Suppressor macrophage (primary cell): ENCODE measurements at places on chromosomes 7 and 10.

GRCh38 chr7:114431189-114431588 lies 16.6 kb downstream of the FOXP2 start:
- DNase-seq, result no peak

GRCh38 chr7:149431486-149432120 lies 29.3 kb downstream of the ZNF777 start:
- DNase-seq, result no peak

DNA sequence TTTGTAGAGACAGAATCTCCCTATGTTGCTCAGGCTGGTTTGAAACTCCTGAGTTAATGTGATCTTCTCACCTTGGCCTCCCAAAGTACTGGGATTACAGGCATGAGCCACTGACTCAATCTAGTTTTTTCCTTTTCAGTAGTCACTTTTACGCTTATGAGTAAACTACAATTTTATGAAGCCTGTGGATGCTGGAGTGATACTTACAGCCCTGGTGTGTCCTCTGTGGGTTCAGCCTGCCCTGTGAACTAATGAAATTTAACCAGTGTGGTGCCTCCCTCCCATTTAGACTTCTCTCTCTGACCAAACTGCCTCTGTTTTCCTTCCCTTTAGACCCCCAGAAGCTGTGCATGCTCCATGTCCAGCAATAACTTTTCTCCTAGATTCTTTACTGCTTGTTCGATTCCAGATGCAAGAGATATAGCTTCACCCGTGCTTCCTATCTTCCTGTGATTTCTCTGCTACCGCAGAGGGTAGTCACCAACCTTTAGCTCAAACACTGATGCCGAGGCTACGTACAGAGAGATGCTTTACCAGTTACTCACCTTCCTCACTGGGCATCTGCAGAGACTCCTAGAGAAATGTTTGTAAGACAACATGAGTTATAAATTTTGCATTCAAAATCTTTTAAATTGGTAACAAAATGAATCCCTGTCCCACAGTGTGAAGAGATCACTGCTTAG lies 90.8 kb downstream of the KIAA1217 start:
- no peak for DNase-seq

DNA sequence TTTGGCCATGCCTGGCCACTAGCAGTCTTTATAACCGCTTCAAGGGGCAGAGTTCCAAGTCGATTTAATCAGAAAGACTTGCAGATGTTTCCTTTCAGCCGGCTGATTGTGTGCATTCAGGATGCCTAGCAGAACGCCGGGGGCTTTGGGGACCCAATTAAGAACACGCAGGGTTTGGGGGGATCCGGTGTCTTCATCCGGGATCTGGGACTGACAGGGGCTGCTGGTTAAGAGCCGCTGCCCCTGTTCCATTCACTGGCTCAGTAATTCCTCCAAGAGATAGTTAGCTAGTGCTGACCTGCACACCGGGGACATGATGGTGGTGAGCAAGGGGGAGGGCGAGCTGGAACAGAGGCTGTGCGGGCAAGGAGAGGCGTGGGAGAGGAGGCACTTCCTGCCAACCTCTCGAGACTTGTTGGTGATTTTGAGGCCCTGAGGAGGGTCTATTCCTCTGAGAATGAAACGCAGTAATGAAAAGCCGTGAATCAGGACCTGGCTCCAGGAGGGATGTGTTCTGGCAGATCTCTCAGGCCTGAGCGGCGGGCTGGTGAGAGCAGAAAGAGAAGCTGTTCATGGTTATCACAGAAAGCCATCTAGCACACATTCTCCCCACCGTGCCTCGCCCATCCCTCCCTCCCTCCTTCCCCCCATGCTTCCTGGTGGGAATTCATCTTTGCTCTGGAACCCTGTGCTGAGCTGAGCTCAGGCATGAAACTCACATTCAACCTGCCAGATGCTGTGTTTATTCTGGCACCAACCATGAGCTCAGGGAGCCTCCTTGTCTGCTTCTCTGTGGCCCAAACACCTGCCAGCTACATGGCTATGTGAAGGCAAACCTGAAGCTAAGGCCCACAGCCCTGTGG lies 152.0 kb downstream of the CCDC3 start:
- DNase-seq, result no peak

DNA sequence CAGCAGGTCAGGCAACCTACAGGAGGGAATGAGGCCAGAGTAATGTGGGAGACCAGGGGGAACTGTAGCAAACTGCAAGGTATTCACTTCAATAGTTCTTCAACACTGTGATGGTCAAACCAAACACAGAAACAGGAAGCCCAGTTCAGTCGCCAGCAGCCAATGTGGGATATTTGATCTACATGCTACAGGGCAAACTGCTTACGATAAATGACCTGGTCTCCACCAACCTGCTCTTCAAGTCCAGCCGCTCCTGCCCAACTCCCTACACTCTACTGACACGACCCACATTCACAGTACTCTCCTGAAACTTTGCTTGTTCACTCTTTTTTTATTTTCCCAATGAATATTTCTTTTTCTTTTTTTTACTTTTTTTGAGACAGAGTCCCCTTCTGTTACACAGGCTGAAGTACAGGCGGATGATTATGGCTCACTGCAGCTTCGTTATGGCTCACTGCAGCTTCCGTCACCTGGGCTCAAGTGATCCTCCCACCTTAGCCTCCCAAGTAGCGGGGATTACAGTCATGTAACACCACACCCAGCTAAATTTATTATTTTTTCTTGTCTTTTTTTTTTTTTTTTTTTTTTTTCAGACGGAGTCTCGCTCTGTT lies 42.1 kb downstream of the MDH2 start:
- no peak for DNase-seq

GRCh38 chr10:79270466-79271246 lies 76.6 kb upstream of the PPIF start:
- peak; percentile 95 for DNase-seq

DNA sequence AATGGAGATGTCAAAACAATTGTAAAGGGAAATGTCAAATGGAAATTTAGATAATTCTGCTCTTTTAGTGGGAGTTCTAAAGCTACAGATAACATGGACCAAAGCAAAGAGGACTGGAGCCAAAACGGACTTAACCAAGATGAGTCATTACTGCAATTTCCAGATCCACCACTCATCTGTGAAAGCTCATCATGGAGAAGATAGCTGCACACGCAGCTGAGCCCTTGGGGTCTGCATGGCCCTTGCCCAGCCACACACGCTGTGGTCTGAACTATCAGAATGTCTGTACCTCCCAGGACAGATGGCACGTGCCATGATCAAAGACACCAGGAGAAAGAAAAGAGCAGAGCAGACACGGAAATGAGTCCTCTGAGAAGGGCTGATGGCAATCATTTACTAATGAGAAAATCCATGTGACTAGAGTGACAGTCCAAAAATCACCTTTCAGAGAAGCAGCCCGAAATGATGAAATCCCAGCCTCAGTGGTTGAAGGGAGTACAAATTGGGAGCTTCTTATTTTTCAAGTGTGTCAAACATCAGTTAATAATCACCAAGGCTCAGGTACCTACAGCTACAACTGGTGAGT lies 177.9 kb upstream of the MGMT start:
- DNase-seq, result no peak

GRCh38 chr10:46539596-46540411 lies 16.7 kb downstream of the GPRIN2 start:
- DNase-seq, result no peak

- peak; percentile 14 for DNase-seq
These were observed 4.8 kb downstream of the CRPPA start for GRCh38 chr7:16416289-16417282.

GRCh38 chr10:43145311-43145710 lies 7.1 kb downstream of the CSGALNACT2 start:
- DNase-seq, result no peak

GRCh38 chr7:67553378-67553777 lies 556.7 kb downstream of the TYW1 start:
- DNase-seq, result no peak

- DNase-seq, result peak; percentile 14
These were observed 18.3 kb upstream of the BTBD16 start for GRCh38 chr10:122252805-122253204.

- no peak for DNase-seq
These were observed 312.7 kb downstream of the ADARB2 start for GRCh38 chr10:1424648-1425047.

DNA sequence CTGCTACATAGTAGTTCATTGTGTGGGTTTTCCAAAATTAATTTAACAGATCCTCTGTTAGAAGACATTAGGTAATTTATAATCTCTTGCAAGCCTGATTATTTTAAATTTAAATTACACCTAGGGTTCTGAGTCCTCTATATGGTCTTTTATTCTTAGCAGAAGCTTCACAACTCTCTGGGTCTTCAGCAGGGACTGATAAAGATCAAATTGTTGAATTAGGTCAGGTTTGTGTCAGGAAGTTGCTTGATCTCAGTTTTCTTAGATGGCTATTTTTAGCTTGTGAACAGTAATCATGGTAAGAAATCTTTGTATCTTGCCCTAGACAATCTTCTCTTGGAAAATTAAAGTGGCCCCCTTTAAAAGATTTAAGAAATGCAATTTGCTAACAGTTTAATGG lies 183.1 kb upstream of the HDAC9 start:
- no peak for DNase-seq

- DNase-seq, result no peak
These were observed 31.3 kb downstream of the PFKP start for GRCh38 chr10:3098689-3099088.

DNA sequence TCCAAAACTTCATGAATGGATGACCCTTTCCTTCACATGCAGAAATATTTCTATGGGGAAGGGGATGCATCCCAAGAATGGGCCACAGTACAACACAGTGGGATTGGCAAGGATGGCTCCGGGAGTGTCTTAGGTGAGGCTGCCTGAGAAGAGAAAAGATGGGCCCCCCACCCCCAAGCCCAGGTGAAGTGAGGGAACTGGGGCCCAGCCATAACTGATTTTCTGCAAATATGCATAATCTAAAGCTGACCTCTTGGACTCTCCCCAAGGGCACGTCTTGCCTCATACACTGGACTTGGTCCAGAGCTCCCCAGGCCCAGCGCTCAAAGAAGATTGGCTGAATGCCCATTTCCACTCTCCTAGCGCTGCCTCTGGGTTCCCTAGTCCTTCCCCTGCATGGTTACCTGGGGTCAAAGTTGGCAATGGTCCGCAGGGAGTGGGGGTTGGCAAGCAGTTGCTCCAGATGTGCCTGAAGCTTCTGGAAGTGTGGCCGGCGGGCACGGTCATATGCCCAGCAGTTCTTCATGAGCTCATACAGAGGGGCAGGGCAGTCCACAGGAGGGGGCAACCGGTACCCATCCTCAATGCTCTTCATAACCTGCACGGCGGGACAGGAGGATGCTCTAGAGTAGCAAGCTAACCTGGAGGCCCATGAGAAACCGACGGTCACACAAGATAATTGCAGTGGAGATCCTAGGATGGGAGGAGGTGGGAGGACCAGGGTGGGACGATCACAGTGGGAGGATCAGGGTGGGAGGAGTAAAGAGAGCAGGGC lies 12.3 kb downstream of the ZYX start:
- peak; percentile 67 for DNase-seq

DNA sequence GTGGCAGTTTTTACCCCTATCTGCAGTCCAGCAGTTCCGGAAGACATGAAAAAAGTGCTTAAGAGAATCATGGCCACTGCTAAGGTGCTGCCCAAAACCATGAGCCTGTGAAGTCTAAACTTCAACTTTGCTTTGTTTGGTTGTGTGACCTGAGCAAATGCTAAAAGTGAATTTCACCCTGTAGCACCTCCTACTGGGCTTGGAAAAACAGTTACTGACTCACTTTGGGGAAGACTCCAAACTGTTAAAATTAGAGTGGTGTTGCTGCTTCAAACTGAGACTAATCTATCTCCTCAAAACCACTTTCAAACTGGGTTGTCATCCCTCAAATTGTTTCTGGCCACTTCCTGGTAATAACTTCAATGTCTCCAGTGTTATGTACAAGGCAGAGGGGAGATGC lies 21.3 kb downstream of the MKX start:
- peak; percentile 11 for DNase-seq

GRCh38 chr10:75209921-75210281 lies 695 bp upstream of the VDAC2 start:
- peak; percentile 91 for DNase-seq

- DNase-seq, result peak; percentile 42
These were observed 2.2 kb downstream of the RAB18 start for GRCh38 chr10:27506280-27506679.

- DNase-seq, result peak; percentile 97
These were observed 12.2 kb upstream of the PDK4 start for GRCh38 chr7:95608359-95609173.

DNA sequence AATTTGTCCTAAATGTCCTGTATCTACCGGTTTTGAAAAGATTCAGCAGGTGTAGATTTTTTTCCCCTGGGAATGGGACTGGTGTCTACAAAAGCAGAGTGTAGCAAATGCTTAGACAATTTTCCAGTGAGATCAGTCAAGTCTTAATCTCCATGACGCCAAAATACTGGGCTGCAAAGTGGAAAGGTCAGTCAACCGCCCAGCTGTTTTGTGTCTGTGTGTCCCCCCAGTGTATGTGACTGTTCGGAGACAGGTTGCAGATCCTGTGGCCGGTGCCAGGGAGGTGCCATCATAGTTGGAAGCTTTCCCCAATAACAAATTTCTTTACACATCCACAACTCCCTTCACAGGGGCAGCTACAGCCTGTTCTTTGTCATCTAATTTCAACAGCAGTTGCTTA lies 263.8 kb downstream of the ARHGAP12 start:
- DNase-seq, result no peak

- DNase-seq, result peak; percentile 76
These were observed 220.1 kb upstream of the MKLN1 start for GRCh38 chr7:131107337-131108211.

GRCh38 chr10:73576178-73576889 lies 14.8 kb downstream of the USP54 start:
- no peak for DNase-seq

GRCh38 chr10:285216-285615 lies 150.0 kb downstream of the ZMYND11 start:
- DNase-seq, result peak; percentile 7

- DNase-seq, result no peak
These were observed 104.4 kb upstream of the ZMIZ1 start for GRCh38 chr10:78964274-78964951.

DNA sequence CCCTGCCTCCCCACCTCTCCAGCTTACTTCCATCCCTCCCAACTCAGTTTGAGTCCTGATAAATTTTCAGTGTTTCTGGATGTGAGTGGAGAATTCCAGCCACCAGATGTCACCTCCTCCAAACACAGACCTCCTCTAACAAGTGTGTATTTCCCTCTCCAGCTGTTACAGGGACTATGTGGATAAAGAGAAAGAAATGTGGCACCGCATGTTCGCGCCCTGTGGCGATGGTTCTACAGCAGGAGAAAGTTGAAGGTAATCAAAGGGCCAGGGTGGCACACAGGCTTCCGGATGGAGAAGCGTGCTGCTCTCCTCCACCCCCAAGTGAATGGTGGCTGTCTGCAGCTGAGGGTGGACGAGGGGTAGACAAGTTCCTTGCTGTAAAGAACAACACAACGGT lies 14.7 kb downstream of the FKBP6 start:
- DNase-seq, result no peak

DNA sequence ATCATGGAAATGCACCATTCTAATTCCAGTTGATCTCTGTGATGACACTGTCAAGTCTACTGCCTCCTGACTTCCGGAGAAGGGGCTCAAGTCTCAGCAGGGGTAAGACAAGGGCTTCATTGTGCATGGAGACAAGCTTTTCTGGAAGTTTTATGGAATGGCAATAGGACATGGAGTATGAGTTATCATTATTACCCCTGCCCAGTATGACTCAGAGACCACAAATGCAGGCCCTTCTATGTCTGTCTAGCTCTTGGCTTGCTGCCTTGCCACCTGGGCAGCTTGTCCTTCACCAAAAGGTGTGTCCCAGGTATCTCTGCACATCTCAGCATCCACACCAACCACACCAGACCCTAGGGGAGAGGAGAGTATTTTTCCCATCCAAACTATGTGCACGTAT lies 34.9 kb upstream of the KIAA1217 start:
- no peak for DNase-seq
